CD4-positive, alpha-beta T cell treated with Interleukin-4 for 4 hours (primary cell): ENCODE measurements at places on chromosomes 2 and 18.

DNA sequence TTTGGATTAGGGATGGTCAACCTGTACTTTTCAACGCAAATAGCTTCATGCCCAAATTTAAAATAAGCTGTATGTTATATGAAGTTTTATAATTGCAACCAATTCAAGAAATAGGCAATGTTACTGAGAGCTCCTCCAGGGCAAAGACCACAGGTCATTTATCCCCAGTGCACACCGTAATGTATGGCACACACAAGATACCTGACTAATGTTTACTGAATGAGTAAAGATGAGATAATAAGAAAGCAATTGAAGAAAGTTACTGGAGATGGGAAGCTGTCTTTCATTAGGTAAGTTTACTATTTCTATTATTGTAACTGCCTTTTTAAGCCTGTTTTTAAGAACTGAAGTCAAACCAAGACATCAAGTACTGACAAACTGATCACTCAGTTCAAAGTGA, 184.5 kb upstream of the VRK2 start:
- DNase-seq = no peak

DNA sequence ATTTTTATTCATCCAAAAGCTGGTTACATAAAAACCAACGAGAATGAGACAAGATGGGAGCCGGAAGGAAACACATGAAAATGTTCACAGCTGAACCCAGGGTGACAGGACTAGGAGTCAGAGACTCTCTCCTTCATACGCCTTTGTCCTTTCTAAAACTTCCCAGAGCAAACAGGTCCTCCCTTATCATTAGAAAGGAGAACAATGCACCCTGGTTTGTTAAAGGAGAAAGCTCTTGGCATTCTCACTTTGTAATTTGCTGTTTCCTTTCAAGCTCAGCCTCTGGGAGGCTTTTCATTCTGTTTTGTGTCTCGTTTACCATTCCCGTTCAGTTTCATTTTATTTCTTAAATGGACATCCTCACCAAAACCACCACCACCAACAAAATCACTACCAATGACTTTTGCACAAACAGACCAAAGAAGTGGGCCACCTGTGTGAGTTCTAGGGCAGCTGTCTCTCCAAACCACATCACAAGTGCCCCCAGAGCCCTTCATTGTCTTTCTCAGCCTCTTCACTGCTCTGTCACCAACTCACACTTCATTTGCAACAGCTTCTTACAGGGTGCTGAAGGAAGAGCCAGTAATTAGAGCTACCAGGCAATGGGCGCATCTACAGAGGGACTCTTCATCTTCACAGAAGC, 105.3 kb downstream of the HDAC4 start:
- DNase-seq = peak; percentile 25

DNA sequence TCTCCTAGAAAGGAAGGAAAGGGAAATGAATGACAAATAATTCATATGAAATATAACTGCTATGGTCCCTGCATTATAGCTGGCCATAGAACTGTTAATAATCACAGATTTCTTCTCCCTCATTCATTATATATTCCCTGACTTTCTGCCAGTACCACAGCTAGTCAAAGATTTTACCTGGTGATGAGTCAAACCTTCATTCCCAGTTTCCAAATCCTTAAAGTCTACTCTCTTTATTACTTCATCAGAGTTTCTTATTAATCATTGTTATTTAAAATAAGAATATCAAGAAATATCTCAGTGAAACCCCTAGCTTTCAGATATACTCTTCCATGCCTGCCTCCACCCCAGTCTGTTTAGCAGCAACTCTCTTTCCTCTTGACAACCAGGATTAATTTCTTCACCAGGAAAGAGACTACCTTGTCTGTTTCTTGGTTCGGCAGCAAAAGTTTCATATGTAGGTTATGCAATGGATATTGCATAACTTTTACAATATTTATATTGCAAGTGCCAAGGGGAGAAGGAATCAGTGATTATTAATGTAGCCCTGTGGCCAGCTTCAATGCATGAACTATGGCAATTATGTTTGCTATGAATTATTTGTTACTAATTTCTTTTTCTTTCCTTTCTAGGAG, 533.8 kb downstream of the FBXO15 start:
- no peak for DNase-seq

DNA sequence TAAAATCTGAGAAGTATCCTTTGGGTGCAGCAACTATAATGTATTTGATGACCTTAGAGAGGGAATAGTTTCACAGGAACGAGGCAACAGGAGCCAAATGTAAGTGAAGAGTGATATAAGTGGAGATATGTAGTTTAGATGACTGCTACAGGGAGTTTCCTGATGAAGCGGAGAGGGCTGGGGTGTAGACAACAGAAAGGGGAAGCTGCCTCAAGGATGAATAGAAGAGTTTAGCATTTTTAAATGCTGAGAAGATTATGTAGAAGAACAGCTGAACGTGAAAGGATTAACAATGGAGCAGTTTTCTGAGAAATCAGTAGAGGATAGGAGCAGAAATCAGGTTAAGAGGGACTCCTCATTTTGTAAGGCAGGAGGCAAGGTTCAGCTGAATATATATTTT, 133.3 kb downstream of the LCLAT1 start:
- DNase-seq = no peak

DNA sequence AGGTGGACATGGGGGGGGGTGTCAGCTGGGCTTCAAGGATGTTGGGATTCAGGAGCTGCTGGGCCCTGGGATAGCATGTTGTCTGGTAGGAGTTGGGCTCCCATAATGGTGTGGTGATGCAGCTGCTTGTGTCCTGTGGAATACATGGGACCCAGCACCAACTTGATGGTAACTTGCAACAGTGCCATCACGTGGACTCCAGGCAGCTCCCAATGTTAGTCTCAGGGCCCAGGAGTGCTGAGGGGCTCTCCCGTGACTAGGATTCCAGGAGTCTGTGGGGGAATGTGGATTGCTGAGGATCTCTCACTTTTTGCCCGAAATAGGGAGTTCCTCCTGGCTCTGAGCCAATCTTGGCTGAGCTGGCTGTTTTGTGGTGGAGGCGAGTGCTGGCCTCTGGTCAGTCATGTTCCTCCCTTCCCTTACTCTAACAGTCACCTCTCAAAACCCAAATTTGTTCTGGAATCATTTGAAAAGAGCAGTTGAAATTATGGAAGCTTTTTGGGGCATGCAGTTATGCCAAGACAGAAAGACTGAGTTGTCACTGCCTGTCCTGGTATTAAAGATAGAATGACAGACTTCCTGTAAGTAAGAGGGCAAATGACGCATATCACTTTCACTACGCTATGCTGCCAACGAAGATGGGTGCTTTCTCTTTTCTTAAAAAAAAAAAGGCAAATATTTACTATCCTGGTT, 607.1 kb downstream of the ADCYAP1 start:
- no peak for DNase-seq

DNA sequence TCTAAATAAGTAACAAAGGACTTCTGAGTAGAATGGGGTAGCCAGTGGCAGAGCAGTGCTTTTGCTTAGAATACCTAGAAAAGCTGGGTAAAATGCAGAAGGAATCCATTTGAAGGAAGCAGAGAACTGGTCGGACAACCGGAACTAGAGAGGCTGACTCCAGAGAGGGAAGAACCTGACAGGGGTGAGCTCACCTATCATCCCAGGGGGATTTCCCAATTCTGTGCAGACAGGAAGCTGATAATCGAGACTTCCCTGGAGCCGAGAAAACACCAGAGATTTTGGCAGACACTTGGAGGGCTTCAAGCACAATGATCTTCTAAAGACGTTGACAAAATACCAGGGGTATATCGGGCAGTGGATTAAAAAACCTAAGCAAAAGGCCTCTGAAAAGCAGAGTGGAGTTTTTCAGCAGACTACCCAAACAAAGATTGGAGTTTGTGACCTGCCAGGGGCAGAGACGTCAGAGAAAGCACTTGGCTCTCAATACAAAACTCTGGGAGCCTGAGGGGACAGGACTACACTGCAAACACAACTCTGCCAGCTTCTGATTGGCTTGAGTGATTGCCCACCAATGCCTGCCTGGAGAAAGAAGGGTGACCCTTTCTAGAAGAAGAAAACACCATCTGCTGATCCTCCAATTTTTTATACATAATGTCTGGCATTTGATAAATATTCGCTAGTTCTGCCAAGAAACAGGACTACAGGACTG, 67.5 kb upstream of the TTN start:
- no peak for DNase-seq

DNA sequence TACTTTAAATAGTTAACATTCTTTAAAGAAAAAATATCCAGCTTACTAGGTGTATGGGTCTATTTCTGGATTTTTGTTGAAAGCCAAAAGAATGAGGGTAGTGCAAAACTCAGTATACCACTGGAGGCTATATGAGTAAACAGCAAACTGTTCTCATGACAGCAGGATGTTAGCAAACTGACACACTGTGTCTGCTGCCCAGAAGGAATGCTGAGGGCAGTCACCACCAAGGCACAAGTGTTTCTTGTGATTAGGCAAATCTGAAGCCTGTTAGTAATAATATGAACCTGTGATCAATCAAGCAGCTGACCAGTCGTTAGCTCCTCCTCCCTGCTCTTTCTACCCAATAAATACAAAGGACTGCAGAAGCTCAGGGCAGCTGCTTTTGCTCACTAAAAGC, 50.5 kb upstream of the SULT1C3 start:
- no peak for DNase-seq

GRCh38 chr18:7102131-7102530, 15.5 kb downstream of the LAMA1 start:
- DNase-seq = no peak

DNA sequence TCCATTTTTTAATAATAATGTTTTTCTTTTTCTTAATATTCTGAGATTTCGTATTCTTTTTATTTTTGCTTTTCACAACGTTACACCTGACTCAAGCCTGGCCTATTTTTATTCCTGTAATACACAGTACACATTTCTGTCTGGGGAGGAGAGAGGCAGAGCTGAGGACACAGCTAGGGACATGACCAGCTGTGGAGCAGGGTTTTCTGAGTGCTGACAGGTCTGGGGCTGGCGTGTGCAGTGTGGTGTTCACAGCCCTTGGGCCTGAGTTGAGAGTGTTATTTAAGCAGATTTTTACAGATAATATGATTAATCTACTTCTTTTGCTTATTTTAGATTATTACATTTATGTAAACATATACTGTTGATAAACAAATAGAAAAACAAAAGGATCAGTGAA, 55.9 kb downstream of the ZAP70 start:
- DNase-seq = no peak

GRCh38 chr2:39228413-39229209, 15.2 kb downstream of the CDKL4 start:
- no peak for DNase-seq

GRCh38 chr2:55862246-55862645, 61.3 kb downstream of the EFEMP1 start:
- DNase-seq = no peak

DNA sequence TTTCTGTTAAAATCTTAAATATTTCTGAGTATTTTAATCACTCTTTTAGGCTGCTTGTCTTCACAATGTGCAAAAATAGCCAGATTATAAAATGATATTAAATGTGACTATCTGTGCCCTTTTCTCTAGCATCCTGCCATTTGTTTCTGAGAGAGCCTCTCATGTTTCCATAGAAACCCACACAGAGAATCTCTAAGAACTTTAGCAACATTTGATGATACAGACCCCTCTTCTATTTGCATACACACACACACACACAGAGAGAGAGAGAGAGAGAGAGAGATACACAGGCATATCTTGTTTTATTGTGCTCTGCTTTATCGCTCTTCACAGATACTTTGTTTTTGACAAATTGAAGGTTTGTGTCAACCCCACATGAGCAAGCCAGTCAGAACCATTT, 134.5 kb upstream of the DDX18 start:
- DNase-seq = no peak

DNA sequence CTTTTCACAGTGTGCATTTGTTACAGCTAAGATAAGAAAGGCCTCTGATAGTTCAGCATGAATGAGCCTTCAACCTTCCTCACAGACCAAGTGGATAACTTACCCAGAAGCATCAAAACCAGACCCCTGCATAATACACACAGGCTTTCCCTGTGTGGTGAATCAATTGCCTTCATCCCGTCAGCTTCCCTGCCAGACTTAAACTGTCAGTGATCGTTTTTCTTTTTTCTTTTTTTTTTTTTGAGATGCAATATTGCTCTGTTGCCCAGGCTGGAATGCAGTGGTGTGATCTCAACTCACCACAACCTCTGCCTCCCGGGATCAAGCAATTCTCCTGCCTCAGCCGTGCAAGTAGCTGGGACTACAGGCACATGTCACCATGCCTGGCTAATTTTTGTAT, 20.5 kb upstream of the SLC35F5 start:
- no peak for DNase-seq

DNA sequence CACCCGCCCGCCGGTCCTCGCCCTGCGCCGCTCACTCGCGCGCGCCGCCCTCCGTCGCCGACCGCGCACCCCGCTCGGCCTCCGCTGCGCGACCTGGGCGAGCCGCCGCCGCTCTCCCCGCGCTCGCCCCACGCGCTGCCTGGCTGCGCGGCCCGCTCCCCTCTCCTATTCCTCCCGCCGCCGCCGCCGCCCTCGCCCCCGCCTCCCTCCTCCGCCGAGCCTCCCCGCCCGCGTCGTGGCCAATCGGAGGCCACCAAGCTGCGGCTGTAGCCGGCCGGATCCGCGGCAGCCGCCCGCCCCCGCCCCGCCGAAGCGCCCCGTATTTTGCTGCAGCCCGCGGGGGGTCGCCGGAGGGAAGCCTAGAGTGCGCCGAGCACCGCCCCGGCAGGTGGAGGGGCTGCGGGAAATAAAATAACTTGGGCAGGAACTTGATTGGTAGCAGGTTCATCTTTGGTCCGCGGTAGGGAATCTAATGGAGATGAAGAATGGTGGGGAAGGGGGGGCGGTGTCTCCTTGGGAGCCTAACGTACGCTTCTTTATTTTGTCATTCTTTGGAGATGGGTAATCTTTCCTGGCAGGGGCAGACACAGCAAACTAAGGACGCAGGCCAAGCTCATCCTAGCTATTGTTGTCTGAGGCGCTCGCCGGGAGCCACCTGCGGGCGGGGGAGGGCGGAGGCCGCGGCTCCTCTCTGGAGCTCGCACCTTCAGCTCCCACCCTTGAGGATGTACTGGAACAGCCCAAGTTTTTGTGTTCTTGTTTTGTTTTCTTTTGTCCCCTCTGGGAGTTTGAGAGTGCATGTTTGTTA, 1.1 kb upstream of the CDH2 start:
- DNase-seq = no peak

DNA sequence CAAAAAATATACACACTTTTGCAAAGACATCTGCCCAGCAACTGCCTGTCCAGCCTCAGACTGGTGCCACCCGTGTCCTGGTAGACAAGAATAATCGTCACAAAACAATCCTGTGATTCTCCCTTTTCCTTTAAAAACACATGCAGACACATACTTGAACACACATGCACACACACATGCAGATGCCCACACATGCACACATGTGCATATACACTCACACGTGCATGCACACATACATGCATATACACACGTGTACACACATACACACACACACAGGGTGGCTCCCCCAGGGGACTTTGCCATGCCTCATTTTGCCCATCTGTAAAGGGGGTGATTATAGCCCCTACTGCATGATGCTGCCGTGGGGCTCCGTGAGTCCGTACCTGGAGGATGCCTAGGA, 24.9 kb upstream of the ALPP start:
- no peak for DNase-seq

DNA sequence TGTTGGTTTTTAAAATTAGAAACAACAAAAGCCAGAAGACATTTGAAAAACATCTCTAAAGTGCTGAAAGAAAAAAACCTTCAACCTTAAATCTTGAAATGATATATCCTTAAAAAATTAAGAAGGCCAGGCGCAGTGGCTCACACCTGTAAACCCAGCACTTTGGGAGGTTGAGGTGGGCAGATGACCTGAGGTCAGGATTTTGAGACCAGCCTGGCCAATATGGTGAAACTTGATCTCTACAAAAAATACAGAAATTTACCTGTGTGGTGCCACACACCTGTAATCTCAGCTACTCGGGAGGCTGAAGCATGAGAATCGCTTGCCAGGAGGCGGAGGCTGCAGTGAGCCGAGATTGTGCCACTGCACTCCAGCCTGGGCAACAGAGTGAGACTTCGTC, 87.7 kb upstream of the SIX2 start:
- no peak for DNase-seq
